Stimulated activated CD8-positive, alpha-beta memory T cell treated with anti-CD3 and anti-CD28 coated beads, Interleukin-2, amount 100 ng/mL, for 48 hours (primary cell): ENCODE measurements at places on chromosomes 2 and 18.

DNA sequence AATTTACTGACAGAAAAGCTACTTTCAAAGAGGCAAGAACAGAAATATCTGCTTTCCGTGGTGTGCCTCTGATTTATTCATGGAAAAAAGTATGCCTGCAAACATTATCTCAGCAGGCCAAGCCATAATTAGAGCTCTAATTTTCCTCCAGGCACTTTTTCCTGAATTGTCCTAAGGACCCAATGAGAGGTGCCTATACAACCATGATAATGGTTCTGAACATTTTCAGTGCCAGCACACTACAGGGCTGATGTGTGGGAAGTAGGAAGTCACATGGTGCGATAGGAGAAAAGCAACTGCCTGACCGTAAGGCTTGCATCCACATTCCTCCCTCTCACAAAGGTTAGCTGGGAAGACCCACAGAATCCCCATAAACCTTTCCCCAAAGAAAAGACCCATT, 45.9 kb upstream of the EGR4 start:
- no peak for DNase-seq

DNA sequence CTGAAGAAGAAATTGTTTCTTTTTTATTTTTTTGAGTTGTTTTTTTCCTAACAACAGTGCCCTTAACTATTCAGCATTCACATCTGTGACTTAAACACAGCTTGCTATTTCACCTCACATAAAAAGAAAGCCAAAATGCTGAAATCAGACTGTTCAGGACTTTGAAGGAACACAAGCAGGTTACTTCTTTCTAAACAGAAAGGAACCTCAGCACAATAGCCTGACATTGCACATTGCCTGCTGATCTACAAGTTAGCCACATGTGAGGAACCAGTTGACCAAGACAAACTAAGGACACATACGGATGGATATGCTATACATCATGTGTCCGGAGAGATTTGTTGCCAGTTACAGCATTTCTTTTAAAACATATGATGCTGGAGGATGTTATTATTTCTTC, 331.1 kb downstream of the FSIP2 start:
- no peak for DNase-seq

GRCh38 chr2:43142921-43143438, 83.4 kb downstream of the ZFP36L2 start:
- DNase-seq = no peak

GRCh38 chr2:33375054-33375453, 101.4 kb upstream of the RASGRP3 start:
- DNase-seq = no peak

GRCh38 chr2:24515831-24516230, 24.8 kb downstream of the NCOA1 start:
- DNase-seq = no peak

DNA sequence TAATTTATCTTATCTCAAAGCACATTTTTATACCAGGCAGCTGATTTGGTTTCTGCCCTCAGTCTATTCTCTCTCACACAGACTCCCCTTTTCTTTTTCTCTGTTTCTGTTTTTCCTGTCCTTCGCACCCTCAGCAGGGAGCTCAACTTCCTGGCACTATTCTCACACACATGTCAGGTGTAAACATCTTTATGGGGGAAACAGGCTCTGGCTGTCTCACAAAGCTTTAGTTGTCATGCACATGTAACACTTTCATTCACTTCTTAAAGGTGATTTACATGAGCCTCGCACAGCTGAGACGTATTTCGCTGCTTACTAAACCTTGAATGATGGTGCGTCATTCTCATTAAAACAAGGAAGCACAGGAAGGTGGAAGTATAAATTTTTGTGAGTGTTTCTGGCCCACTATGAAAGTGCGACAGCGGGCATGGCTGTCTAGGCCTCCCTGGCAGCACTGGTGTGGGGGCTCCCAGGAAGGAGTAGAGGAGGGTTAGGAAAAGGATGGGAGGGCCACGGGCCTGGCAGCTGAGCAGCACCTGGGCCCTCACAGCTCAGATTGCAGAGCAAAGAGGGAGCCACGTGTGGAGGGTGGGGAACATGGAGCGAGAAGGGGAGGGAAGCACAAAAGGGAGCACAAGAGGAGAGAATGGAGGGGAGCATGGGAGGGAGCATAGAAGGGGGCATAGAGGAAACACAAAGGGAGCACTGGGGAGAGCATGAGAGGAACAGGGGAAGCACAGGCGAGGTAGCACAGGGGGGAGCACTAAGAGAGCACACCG, 46.2 kb upstream of the SNTG2 start:
- DNase-seq = no peak

DNA sequence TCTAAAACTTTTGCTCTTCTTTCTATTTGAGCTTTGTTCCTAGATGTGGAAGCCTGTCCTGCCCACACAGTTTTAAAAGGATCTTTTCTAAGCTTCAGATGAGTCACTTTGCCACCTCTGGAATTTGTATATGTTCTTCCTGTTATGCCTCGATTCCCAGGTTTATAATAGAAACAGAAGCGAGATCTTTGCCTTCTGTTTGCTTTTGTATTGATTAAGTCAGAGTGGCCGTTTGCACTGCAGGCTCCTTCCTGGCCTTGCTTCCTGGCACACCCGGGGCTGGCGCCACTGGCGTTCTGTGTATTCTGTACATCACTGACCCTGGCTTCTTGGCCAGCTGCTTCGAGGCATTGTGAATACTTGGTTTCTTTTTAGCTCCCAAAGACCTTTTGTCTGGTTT, 91.8 kb downstream of the MTCL1 start:
- DNase-seq = no peak

DNA sequence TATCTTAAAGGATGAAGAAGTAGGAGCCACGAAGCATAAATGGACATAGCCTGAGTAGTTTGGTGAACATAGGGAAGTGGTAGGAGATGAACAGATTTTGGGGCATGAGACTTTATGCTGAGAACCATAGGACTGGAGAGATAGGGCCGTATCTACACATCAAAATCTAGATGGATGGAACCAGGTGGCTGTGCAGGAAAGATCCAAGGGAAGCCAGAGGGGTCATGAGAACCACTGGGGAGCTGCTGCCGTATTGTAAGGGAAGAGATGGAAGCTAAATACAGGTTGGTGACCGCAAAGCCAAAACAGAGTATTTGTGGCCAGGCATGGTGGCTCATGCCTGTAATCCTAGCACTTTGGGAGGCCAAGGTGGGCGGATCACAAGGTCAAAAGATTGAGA, 124.3 kb downstream of the TRIB2 start:
- DNase-seq = no peak

- no peak for DNase-seq
Measured at GRCh38 chr2:216012830-216013079, 596 bp downstream of the MREG start.

GRCh38 chr2:240466579-240467148, 31.2 kb downstream of the GPC1 start:
- DNase-seq = no peak

DNA sequence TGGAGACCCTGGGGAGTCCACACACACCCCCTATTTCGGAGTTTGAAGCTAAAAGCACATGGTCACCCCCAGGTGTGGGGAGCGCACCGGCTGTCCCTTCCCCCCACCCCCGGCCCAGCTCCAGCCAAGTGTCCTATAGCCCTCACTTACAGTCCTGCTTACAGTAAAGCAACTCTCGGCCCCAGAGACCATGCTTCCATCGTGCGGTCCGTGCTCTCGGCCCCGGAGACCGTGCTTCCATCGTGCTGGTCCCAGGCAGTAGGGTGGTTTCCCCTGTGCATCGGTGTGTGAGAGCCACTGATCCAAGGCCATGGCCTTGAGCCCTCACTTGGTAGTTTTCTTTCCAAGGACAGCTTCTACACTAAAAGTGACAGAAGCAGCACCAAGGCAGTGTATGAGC, 48.7 kb downstream of the GBX2 start:
- DNase-seq = no peak

GRCh38 chr2:196274387-196274809, 103.0 kb upstream of the STK17B start:
- DNase-seq = no peak

DNA sequence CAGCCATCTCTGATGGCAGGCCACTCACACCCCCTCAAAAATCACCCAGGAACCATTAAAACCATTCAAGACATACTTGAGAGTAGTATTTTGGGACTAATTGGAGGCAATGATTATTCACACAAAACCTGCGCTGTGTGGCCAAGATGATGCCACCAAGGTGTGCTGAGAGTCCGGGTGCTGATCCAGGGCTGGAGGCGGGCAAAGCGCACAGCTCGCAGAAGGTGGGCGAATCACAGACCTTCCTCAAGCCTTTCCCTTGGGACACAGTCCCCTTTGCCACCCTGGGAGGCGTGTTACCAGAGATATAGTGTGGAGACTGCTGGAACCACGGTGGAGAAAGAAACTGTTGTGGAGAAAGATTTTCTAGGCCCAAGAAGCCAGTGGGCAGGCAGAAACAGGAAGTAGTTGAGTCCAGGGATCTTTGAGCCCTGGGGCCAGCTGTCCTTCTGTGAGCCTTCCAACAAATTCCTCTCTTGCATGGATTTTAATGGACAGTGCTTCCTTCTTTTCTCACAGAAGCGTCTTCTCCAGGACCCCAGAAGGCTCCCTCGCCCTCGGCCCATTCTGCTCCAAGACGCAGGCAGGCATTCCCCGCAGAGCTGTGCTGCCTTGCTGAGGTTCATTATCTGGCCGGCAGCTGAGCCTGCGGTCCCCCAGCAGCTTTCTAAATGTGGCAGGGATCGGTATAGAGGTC, 8.0 kb downstream of the COPS9 start:
- no peak for DNase-seq
